Hypothalamus (tissue), 51 donors: ENCODE measurements at places on chromosomes 6 and 20.
A peak's percentile ranks its signal among the peaks of the same experiment; 100 is the strongest.

- DNase-seq, result peak; percentile 51
Observed at GRCh38 chr6:90294989-90295853, 1.4 kb downstream of the BACH2 start.

DNA sequence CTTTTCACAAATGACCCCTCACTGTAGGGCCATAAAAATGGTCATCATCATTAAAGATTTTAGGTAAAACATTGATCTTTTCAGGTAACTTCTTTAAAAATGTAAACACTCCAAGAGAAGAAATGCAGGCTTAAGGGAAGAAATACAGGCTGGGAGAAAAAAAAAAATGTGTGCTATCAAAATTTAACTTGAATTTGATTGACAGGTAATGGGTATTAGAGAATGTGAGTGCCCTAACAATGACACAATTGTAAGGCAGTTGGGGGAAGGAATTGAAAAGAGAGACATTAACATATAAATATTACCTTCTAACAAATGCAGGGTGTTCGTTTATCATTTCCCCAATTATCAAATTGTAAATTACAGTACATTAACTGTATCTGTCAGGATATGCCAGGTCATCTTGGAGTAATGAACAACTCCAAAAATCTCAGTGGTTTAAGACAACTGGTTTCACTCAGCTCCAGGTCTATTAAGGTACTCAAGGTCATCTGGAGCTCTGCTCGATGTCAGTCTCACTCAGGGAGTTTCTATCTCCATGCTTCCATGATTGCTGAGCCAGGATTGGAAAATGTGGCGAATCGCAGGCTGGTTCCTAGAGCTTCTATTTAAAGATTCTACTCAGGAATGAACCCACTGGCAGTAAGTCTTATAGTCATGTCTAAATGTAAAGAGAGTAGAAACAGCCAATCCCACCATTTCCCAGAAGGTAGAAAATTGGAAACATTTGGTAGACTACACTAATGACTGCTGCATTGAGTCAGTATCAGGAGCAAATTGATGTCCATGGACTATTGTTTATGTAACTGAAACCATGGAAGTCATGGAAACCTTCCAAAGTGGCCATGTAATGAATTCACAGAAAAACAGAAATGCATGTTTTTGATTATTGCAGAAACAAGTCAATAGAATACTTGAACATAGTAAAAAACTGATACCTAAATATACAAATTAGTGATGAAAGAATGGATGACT lies 55.6 kb downstream of the FRK start:
- DNase-seq, result no peak

GRCh38 chr20:17610566-17611289 lies 40.9 kb downstream of the DSTN start:
- no peak for DNase-seq

GRCh38 chr6:163984124-163984936 lies 569.8 kb downstream of the QKI start:
- DNase-seq, result no peak

DNA sequence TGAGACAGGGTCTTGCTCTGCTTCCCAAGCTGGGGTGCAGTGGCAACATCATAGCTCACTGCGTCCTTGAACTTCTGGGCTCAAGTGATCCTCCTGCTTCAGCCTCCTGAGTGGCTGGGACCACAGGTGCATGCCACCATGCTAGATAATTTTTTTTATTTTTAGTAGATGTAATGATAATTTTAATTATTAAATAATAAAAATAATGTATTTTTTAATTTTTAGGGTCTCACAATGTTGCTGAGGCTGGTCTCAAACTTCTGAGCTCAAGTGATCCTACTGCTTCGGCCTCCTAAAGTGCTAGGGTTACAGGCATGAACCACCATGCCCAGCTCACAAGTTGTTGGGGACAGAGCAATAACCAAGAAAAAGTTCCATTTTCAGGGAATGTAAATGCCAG lies 138.0 kb upstream of the RALGAPA2 start:
- no peak for DNase-seq

GRCh38 chr6:106685833-106686232 lies 56.5 kb downstream of the QRSL1 start:
- no peak for DNase-seq

DNA sequence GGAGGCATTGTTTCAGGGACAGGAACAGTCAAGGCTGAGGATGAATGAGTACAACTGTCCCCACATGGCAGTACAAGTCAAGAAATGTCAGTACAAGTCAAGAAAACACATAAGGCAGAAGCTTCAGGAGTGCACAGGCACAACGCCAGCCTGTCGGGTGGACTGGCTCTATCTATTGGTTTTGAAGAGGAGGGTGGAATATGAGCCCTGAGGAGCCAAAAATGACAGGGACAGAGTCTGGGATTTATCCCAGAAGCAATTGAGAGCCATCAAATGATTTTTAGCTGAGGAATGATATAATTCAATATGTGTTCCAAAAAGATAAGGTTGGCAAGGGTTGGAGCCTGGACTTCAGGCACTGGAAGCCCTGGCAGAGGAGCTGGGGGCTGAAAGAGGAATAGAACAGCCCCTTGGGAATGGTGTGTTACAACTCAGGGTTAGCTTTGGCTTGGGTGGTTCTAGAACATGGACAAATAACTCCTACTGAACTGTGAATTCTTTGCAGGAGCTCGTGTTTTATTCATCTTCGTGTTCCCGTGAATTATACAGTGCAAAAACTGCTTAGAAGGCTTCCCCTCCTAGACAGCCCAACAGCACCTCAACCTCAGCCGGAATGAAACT lies 425.7 kb upstream of the ARID1B start:
- no peak for DNase-seq

DNA sequence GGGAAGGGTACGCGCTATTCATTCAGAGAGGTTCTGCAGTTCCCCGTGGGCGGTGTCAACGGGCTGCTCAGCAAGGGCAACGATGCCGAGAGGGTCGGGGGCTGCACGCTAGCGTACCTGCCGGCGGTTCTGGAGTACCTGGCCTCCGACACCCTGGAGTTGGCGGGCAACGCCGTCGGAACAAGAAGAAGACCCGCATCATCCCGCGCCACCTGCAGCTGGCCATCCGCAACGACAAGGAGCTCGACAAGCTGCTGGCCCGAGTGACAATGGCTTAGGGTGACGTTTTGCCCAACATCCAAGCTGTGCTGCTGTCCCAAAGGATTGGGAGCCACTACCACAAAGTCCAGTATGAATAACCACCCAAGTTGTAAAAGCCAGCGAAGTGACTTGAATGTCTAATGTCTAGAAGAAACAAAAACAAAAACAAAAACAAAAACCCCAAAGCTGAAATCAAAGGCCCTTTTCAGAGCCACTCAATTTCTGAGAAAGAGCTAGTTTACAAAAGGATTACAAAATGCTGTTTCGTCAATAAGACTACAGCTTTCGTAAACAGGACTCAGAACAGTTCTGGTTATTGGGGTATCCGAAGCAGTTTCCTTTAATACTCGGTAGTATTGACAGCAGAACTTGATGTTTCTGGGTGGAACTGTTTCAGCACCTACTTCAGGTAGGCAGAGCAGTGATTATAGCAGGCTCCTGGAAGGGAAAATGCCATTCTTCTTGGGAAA lies 21.9 kb upstream of the SLC17A4 start:
- no peak for DNase-seq

GRCh38 chr6:12977806-12978205 lies 261.2 kb downstream of the PHACTR1 start:
- no peak for DNase-seq

GRCh38 chr20:20859510-20859909 lies 147.1 kb upstream of the RALGAPA2 start:
- DNase-seq, result no peak

- DNase-seq, result no peak
Observed at GRCh38 chr6:35259948-35260590, 534 bp downstream of the ZNF76 start.

DNA sequence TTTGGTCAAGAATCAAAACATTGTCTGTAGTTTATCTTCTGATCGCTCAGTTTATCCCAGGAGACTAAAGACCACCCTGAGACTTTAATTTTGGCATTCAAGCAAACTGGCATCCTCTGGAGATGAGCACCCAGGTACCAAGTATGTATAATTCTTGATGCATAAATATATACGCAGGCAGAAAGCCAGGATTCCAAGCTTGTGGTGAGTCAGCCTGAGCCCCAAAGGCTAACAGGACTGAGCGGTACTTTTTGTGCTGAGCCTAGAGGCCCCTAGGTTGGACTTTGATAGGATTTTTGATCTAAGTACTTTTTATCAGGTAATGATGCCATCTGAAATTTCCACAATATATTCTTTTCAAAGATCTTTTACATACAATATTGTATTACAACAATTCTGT lies 301.3 kb downstream of the TFAP2B start:
- no peak for DNase-seq

- DNase-seq, result no peak
Observed at GRCh38 chr20:61868006-61868405, 197.7 kb downstream of the TAF4 start.

- no peak for DNase-seq
Observed at GRCh38 chr6:170444811-170445211, 108.3 kb downstream of the PSMB1 start.

DNA sequence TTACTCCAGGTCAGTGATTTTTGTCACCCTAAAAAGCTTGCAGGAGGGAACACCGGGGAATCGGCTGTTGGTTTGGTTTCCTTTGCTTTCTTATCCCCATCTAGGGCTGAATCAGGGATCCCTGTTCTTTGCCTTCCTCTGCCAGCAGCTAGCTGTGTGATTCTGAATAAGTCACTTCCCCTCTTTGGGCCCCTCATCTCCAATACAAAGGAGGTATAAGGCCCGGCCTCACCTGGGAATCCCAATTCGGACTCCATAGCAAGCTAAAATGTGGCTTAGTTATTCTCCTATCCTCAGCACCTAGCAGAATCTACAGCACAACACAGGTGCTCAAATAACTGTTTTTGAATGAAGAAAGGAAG lies 18.5 kb upstream of the ARMC12 start:
- no peak for DNase-seq

GRCh38 chr6:40249935-40250334 lies 315.7 kb upstream of the MOCS1 start:
- no peak for DNase-seq

GRCh38 chr20:1940581-1940980 lies 45.4 kb downstream of the SIRPA start:
- DNase-seq, result no peak

DNA sequence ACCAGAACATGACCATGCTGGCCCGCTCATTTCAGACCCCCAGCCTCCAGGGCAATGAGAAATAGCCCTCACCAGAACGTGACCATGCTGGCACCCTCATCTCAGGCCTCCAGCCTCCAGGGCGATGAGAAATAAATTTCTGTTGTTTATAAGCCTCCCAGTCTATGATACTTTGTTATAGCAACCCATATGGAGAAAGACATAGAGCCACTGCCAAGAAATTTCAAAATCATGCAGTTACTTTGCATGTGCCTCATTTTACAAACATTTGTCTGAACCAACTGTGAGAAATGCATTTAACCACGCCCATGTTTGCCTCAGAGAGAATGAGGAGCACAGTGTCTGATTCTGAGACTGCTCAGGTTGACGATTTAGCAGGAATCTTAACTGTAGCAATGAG lies 15.5 kb downstream of the CYP39A1 start:
- DNase-seq, result no peak

DNA sequence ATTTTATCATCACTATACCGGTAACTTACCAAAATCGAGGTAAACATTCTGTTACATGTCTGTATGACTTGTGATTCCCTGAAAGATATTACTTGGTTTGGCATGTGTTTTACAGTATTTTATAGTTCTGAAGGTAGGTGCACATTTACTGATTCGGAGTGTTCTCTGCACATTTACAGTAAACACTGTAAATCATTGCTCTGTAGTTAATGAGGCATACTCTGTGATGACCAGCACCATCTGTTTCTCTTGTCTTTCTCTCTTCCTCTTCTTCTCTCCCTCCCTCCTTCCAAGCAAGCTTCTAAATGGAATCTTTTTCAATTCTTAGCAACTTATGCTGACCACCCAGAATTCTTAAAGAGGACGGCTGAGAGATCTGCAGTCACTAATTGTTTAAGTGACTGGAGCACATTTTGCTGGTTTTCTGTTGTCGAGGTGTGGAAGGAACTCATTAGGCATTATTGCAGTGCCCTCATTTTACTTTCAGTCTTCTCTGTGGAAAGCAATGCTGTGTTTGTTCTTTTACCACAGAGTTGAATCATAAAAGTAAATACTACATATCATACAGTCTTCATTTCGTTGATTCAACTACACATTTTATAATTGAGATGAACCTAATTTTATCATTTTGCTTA lies 126.5 kb downstream of the UTRN start:
- no peak for DNase-seq

DNA sequence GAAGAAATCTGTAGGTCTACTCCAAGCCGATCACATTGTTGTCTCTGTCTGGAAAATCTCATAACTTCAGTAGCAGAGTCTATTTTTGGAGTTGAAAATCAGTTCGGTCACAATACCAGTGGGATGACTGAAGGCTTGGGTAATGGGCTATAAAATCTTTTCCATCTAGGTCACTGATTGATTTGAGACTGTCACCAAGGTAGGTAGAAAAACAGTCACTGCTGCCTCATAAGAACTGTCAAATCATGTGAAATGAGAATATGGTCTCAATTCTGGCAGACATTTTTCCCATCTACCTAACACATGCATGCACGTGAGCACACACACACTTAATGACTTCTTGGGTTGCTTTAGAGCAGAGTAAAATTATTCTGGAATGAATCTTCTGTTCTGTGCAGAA lies 1162.8 kb upstream of the CITED2 start:
- DNase-seq, result no peak

DNA sequence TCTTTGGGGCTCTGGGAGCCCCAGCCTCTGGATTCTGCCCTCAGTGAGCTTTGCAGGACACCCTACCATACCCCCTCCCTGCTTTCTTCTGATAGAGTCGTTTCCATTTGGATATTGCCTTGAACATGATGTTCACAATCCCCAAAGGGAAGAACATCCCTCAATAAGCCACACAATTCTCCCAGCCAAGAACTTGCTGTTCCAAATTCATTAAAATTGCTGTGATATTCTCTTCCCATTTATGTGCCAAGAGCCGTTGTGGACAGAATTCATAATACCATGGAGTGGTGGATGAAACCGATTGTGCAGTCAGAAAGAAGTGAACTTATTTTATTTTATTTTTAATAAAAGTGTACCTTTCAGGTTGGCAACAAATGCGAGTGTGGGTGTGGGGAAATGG lies 95.8 kb downstream of the DHX35 start:
- no peak for DNase-seq

DNA sequence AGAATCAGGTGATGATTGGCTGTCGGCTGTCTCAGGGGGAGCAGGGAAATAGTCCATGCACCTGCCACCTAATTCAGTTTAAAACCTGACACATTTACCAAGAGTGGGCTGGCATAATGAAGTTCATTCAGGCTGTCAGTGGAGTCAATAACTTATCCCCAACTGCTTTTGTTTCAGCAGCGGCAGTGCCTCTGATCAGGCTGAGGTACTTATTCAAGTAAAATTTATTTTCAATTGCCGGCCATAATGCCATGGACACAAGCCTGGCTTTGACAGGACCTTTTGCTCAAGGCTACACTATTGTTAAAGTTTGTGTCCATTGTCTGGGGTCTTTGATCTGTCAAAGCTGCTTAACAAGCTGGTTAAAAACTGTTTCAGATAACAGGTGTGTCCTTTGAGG lies 20.6 kb downstream of the OLIG3 start:
- no peak for DNase-seq

DNA sequence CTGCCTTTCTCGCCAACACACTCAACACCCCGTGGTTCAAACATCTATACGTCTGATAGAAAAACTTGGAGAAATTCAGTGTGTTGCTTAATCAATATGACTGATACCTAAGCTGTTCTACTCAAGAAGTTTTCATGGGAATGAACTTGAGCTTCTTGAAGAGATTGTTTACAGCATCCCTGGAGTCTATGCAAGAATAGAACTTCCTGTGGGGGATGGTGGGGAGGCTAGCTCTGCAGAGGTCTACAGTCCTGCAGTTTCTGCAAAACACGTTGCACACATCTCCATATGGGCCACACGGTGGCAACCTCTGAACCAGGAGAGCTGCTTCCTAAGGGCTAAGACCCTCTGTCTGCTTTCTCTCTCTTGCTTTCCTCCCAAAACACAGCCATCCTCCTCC lies 32.7 kb upstream of the FANCE start:
- DNase-seq, result no peak
